NAMALWA (cell line): ENCODE measurements at places on chromosomes 11 and 22.

DNA sequence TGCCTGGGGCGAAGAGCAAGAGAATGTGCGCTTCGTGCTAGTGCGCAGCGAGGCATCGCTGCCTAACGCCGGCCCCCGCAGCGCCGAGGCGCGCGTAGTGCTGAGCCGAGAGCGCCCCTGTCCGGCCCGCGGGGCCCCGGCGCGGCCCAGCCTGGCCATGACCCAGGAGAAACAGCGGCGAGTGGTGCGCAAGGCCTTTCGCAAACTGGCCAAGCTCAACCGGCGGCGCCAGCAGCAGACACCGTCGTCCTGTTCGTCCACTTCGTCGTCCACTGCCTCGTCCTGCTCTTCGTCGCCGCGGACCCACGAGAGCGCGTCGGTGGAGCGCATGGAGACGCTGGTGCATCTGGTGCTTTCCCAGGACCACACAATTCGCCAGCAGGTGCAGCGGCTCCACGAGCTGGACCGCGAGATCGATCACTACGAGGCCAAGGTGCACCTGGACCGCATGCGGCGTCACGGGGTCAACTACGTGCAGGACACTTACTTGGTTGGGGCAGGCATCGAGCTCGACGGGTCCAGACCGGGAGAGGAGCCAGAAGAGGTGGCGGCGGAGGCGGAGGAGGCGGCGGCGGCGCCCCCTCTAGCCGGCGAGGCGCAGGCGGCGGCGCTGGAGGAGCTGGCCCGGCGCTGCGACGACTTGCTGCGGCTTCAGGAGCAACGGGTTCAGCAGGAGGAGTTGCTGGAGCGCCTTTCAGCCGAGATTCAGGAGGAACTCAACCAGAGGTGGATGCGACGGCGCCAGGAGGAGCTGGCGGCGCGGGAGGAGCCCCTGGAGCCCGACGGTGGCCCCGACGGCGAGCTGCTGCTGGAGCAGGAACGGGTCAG lies 1.0 kb downstream of the RASSF10 start:
- DNase-seq, result no peak

DNA sequence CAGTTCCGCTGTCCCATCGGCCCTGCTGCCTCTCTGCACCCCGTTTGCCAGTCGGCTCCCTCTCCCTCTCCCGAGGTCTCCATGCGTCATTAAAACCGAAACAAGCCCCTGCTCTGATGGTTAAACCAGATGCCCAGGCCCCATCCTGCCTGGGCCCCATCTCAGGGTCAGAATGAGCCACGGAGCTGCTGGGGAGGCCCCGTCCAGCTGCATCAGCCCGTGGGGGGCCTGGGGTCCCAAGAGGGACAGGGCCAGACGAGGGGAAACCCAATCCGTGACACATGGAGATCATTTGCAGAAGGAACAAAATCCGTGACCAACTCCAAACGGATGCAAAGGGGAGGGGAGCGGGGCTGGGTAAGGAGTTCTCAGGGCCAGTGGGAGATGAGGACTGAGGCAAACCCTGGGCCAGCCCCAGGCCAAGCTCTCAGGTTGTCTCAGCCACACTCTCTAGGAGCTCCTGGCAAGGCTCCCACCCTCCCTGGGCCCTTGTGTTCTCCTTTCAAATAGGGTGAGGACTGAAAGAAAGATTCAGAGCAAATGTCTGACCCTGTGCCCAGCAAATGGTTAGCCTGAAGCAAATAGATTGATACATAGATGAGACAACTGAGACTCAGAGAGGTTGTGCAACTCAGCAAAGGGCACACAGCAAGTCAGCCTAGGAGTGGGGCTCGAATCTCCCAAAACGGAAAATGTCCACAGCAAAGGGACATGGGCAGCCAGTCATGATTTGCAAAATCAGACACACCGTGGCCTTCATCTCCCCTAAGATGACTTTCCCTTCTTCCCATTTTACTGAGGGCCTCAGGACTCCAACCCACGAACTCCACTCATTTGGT lies 162.1 kb downstream of the MN1 start:
- no peak for DNase-seq

DNA sequence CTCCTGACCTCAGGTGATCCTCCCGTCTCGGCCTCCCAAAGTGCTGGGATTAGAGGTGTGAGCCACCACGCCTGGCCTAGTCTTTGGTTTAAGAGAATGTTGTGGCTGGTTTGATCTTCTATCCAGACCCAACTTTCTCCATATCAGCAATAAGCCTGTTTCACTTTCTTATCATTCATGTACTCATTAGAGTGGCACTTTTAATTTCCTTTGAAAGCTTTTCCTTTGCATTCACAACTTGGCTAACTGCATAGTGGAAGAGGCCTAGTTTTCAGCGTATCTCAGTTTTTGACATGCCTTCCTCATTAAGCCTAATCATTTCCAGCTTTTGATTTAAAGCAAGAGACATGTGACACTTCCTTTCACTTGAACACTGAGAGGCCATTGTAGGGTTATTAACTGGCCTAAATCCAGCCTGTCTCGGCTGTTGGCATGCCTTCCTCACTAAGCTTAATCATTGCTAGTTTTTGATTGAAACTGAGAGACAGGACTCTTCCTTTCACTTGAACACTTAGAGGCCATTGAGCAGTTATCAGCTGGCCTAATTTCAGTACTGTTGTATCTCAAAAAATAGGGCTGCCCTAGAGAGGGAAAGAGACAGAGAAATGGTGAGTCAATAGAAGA lies 13.1 kb upstream of the RPL3 start:
- DNase-seq, result no peak

- peak; percentile 58 for DNase-seq
Observed at GRCh38 chr11:64762674-64763525, 3.1 kb upstream of the PYGM start.

DNA sequence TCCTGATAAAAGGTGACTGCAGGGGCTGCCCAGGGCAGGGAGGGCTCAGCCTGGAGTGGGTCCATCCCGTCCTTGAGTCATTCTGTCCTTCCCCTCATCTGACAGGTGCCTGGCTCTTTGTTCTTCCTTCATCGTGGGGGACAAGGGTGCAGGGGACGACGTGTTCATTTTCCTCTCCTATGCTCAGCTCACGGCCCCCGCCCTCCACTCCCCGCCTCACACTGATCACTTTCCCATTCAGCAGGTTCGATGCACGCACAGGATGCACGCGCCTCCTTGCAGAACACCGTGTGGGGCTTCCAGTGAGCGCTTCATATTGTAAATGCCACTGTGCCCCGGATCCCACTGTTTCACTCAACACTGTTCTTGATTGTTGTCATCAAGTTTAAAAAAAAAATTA lies 32.7 kb upstream of the SHANK2 start:
- no peak for DNase-seq

GRCh38 chr11:35155677-35156076 lies 16.7 kb downstream of the CD44 start:
- DNase-seq, result no peak

GRCh38 chr11:69267395-69267805 lies 26.6 kb upstream of the MYEOV start:
- DNase-seq, result no peak

DNA sequence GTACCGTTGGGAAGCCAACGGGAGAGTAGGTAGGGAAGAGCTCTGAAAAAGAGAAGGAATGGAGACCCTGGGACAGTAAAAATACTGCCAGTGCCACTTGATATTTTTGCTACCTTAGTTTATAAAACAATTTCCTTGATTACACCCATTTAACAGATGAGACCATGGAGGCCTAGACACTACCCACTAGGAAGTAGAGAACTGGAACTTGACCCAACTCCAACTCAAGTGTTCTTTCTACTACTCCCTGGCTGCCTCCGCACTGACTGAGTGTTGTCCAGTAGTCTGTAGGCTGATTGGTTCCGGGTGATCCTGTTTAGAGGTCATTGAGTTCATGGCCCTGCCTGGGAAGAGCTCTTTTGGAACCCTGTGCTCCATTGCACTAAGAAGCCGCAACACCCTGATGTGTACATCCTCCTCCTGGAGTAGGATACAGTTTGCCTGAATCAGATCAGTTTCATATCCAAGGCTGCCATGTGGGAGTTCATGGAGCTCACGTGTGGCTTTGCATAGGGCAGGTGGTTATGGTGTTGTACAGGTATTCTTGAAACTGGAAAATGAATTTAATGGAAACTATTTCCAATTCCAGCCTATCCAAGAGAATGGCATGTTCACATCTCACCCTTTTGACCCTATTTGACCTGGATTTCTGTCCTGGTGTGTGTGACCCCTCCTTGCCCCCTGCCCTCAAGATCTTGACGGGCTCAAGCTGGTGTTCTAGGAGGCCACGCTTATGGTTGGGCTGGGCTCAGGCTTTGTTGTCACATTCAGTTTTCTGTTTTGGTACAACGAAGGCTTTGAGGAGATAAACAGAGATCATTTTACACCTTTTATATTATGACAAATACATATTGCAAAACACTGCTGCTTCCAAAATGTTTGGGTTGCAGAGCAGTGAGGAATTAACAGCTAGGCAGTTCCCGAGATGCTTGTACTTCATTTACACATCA lies 102.2 kb upstream of the NNMT start:
- no peak for DNase-seq

DNA sequence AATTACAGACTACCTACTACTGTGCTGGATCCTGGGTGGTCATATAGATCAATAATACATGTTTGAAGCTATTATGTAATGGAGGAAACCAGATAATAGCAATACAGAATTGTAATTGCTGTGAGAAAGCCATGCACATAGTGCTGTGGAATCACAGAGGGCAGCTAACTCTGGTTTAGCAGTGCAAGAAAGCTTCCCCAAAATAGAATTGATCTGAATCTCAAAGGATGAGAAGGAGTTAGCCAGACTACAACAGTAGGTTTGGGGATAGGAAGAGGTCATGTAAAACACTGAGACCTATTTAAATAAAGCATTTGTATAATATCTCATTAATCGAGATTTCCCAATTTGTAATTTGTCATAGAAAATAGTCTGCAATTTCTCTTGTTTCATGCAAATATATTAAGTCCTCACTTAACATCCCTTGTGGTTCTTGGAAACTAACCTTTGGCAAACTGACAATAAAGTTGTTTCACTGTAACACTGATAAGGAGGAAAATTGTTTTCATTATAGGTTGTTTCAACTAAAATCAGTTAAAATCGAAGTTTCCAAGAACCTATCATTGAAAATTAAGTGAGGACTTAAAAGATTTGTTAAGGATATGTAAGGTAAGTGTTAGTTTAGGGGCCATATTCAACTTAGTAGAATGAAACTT lies 7.6 kb downstream of the C11orf58 start:
- no peak for DNase-seq

DNA sequence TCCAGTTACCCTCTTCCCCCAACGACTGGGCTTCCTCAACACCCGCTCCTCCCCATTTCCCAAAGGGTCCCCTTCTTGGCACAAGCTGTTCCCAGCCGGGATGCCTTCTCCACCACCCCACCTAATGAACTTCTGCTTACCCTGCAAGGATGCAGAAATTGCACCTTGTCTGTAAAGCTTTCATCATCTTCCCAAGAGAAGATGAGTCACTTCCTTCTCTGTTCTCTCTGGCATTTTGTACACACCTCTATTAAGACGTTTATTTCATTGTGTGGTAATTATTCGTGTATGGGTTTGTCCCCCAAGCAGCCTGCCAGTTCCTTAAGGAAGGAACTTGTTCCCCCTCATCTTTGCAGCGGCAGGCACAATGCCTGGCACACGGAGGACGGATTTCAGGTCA lies 351.1 kb downstream of the CADM1 start:
- no peak for DNase-seq

DNA sequence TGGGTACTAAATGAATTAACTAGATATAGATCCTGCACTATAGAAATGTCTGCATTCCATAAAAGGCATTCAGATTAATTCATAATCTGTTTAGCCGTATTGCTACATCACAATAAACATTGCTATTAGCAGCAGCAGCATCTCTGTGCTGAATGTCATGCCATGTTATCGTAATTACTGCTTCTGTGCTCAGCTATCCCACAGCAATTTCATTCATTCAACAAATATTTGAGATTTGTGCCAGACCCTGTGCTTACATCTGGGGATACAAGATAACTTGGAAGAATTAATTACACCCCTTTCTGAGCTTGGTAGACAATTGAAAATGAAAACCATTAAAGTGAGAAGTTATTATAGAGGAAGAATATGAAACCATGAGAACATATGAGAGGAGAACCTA lies 185.8 kb upstream of the C11orf87 start:
- DNase-seq, result no peak

DNA sequence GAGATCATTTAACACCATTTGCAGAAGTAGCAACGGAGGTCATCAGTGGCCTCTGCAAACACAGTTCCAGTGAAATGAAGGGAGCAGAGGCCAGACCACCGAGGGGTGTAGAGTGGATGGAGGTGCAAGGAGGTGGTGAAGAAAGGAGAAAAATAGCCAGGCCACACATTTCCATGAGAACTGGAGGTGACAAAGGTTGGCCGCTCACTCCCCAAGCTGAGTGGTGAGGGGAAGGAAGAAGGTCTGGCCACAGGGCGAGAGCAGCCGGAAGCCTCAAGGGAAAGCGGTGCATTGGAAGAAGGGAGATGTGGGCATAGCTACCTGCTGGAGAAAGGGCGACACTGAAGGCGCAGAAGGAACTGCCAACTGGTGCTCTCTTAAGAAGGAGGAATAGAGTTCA lies 20.1 kb upstream of the TMPRSS4 start:
- DNase-seq, result no peak

GRCh38 chr11:18707811-18708340 lies 9.3 kb downstream of the TMEM86A start:
- no peak for DNase-seq

GRCh38 chr11:119193001-119193400 lies 7.7 kb downstream of the NHERF4 start:
- DNase-seq, result no peak

- no peak for DNase-seq
Observed at GRCh38 chr11:26618441-26618840, 46.4 kb upstream of the MUC15 start.

GRCh38 chr11:64855596-64856304 lies 11.3 kb upstream of the CDC42BPG start:
- no peak for DNase-seq

DNA sequence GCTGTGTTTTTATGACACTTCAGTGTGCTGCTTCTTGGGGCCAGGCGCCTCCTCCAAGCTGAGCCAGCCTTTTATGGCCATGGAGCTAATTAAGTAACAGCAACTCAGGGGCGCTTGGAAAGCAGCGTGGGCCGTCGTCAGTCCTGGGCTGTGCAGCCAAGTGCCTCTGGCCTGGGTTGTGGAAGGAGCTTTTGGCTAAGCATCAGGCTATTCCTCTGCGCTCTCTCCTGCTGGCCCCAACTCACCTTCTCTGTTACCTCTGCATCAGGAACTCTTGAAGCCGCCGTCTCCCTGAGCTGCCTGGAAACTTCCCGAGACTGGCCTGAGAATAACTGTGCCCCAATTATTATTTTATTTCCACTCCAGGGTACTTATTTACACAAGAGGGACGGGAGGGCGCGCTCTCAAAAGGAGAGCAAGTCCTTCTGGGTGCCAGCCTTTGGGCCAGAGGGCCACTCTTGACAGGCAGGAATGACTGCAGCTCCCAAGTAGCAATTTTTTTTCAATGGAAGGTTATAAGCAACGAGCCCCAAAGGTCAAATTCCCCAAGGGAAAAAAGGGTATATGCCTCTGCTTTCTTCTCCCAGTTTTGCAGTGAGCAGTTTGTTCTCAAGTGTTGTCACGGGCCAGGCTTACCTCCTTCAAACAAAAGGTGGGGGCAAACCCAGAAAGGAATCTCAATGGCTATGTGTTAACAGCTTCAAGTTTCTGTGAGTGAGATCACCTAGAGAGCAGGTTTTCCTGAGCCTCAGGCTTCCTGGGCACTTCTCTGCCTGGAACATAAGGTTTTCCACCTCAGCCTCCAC lies 38.5 kb upstream of the NAV2 start:
- DNase-seq, result no peak
